ENCODE measurements at places on chromosomes 1 and 21. TPM values are rescaled to one million over a fixed set of nuclear protein-coding genes. Genes with fewer than 3 reads are reported as not detected.

PITHD1 gene
- 61.7 TPM for total RNA-seq

PROK1 gene
- total RNA-seq, result not detected

GRCh38 chr1:205948886-205949285 is 5.6 kb upstream of the SLC26A9 start:
- no peak for DNase-seq

GRCh38 chr1:175208773-175209492 is 16.4 kb upstream of the KIAA0040 start:
- DNase-seq, result peak; percentile 62

VTCN1 gene
- total RNA-seq, result not detected

TNFRSF14 gene
- total RNA-seq, result 76.2 TPM

- DNase-seq, result no peak
Observed at GRCh38 chr1:78864175-78864574, 142.4 kb downstream of the ADGRL4 start.

DNA sequence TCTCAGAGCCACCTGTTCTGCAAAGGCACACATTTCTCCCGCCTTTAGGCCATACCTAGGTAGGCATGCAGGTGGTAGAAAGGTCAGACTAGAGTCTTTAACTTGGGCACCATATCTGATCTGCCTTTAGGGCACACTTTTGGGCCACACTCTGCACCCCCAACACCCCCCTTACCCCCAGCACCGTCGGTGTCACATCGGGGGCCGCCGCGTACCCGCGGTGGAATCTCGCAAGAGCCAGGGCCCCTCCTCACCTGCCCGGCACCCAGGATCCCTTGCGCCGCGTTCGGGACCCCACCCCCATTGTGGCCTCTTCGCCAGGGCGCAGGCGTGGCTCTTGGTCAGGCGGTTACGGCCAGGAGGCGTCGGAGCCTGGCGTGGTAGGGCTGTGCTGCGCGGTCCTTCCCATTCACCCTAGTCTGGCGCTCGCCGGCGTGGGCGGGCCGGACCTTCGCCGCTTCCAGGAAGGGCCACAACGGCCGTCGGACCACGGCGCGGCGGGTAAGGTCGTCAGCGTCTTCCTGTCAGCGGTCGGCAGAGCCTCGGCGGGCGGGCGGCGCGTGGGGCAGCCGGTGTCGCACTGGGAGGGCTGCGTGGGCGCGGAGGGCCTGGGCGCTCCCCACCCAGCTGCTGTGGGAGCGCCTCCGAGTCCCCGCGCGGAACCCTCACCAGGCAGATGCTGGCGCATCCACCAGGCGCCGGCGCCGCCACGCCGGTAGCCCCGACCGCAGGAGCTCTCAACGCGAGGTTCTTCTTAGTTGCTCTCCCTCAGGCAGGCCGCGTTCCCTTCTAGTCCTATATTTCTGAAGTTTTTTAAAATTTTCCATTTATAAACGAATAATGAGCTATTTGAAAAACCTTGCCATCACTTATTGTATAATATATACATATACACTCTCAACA is at the start of gene DNAH14:
TSS of gene DNAH14 (plus strand) at position 341 of the 903 bp plus-strand sequence. CDS start 23,028 bp downstream, outside the sequence.
- no peak for DNase-seq

DNA sequence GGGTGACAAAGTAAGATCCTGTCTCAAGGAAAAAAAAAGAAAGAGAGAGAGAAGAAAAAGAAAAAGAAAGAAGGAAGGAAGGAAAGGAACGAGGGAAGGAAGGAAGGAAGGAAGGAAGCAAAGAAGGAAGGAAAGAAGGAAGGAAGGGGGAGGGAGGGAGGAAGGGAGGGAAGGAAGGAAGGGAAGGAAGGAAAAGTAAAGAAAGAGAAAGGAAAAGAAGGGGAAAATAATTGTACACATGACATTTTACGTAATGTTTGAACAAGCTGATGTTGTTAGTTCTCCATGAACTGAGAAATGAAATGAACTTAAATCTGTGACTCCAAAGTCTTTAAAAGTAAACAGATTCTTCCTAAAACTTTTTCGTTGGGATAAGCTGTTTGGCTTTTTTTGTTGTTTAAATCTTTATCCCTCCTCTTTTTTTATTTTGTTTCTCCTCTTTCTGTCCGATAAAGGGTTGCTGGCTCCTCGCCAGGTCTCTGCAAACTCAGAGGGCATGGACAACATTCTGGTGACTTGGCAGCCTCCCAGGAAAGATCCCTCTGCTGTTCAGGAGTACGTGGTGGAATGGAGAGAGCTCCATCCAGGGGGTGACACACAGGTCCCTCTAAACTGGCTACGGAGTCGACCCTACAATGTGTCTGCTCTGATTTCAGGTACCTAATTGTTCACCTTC is 59.8 kb downstream of the IL12RB2 start:
- DNase-seq, result no peak

DNA sequence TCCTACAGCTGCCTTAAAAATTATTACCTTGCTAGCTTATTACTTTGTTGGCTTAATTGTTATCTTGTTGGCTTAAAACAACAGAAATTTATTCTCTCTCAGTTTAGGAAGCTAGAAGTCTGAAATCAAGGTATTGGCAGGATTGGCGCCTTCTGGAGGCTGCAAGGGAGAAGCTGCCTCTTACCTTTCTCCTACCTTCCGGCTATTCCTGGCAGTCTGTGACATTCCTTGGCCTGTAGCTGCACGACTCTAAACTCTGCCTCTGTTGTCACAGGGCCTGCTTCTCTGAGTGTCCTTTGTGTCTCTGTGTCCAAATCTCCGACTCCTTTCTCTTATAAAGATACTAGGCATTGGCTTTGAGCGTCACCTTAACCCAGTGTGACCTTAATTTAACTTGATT is 579.9 kb upstream of the B3GALT2 start:
- no peak for DNase-seq

DNA sequence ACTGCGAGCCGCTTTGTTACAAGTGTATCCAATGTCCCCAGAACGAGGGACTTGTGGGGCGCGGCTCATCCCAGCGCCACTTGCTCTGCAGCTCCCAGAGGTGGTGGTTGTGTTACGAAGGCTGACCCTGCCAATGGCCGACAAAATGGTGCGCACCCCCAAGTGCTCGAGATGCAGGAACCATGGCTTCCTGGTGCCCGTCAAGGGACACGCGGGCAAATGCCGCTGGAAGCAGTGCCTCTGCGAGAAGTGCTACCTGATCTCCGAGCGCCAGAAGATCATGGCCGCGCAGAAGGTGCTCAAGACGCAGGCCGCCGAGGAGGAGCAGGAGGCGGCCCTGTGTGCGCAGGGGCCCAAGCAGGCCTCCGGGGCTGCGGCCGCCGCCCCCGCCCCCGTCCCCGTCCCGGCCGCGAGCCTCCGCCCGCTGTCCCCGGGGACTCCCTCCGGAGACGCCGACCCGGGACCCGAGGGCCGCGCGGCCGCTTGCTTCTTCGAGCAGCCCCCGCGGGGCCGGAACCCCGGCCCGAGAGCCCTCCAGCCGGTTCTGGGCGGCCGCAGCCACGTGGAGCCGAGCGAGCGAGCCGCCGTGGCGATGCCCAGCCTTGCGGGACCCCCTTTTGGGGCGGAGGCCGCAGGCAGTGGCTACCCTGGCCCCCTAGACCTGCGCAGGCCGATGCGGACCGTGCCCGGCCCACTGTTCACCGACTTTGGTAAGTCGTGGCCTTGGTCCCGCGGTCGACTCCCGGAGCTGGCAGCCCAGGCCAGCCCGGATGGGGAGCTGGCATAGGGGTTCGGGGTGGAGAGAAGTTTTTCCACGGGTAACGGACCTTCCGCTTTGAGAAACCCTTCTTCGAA is at the start of gene DMRTB1:
TSS of gene DMRTB1 (plus strand) at position 79 of the 855 bp plus-strand sequence. CDS start at position 134, 55 bp downstream.
- no peak for DNase-seq

DNA sequence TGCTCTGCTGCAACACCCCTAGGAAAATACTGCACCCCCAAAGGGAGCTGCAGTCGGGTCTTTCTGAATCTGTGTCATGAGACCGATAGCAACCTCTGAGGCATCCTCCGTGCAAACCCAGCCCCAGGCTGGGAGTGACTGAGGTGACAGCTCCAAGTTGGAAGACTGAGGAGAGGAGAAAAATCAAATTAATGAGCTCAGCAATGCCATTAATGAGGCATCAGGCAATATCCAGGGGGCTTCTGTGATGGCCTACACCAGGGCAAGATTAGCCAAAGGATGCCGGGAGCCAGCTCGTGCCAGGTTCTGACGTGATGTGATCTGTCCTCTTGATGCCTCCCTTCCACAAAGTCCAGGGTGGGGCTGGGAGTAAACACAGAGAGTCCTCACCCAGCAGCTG is 30.8 kb upstream of the PSMB2 start:
- DNase-seq, result no peak

GRCh38 chr1:156488566-156489165 is 11.9 kb downstream of the MEF2D start:
- no peak for DNase-seq

DNA sequence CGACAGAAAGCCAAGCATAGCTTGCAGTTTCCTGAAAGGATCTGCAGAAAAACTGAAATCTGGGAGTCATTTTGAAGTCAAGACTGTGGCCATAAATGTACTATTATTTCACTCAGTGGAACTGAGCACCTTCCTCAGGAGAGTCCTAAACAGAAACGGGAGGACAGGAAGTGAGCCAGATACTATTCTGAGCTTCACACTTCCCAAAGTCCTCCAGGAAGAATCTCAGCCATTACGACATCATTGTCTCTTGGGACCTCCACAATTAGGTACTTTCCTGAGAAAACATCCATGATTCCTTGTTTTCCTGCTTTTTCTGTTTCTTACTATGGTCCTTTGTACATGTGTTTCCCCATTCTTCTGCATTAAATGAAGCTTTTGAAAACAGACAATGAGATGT is 299.2 kb upstream of the USP25 start:
- DNase-seq, result no peak

DNA sequence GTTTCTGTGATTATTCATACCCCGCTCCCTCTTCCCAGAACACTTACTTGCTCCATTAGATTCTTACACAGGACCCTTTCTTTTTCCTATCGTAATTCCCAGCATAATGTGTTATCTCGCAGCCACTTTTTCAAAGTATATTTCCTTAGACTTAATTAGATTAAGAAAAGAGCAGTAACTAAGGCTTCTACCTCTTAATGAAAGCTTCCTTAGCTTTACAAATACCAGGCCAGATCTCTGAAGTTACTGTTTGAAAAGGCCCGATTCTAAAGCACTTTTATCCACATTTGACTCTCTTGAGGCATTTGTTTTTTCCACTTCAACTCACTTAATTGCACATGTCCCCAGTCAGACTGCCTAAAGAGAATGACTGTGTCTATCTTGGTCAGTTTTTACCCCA is 1264.3 kb upstream of the ADGRL2 start:
- DNase-seq, result no peak

DNA sequence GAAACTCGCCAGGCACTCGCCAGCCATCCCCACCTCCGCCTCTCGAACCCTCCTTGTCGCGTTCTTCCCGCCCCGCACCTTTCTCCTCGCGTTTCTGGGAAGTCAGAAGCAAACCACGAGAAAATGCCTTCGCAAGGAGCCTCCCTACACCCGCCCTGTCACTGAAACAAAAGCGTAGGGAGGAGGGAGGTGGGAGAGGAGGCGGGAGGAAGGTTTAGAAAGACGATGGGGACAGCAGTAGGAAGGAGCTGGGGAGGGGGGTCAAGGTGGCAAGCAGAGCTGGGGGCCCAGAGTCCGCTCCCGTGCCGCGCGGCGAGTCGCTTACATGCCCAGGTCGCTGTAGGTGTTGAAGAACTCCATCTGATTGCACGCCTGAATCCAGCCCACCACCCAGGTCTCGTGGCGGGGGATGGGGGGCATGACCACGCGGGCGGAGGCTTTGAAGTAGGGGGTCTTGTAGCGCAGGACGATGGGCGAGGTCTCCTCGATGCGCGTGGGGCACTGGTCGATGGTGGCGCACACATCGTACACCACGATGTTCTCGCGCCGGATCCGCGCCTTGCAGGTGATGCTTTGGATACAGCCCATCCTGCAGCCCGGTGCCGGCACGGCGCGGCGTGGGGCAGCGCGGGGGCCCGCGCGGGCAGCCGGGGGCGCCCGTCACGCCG is 1.0 kb downstream of the FAM78B start:
- no peak for DNase-seq

PTPRU gene
- total RNA-seq, result 1.5 TPM

DMRTA2 gene
- not detected for total RNA-seq

GRCh38 chr1:168190403-168190802 is 11.6 kb downstream of the TIPRL start:
- DNase-seq, result no peak

DNA sequence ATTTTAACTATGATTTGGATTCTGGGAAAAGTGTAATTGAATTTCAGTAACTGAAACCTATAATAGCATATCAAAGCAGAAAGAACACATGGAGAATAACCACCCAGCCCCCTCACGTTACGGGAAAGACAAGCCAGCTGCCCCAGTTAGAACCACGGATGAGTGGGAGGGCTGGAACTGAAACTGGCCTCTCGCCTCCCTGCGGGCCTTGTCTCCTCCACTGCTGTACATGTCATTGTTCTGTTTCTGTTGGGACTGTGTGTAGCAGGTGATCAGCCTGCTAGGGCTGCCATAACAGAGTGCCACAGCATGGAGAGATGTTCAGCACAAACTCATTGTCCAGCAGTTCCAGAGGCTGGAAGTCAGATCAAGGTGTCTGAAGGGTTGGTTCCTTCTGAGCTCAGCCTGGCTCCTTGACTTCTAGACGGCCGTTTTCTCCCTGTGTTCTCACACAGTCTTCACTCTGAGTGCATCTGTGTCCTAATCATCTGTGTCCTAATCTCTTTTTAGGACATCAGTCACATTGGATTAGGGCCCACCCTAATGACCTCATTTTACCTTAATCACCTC is 52.4 kb downstream of the MAP3K21 start:
- DNase-seq, result no peak

TBX19 gene
- total RNA-seq, result 1.1 TPM

IGSF3 gene
- 18.0 TPM for total RNA-seq

- no peak for DNase-seq
Observed at GRCh38 chr1:96525657-96526557, 195.7 kb upstream of the PTBP2 start.

MR1 gene
- total RNA-seq, result 26.3 TPM

DNA sequence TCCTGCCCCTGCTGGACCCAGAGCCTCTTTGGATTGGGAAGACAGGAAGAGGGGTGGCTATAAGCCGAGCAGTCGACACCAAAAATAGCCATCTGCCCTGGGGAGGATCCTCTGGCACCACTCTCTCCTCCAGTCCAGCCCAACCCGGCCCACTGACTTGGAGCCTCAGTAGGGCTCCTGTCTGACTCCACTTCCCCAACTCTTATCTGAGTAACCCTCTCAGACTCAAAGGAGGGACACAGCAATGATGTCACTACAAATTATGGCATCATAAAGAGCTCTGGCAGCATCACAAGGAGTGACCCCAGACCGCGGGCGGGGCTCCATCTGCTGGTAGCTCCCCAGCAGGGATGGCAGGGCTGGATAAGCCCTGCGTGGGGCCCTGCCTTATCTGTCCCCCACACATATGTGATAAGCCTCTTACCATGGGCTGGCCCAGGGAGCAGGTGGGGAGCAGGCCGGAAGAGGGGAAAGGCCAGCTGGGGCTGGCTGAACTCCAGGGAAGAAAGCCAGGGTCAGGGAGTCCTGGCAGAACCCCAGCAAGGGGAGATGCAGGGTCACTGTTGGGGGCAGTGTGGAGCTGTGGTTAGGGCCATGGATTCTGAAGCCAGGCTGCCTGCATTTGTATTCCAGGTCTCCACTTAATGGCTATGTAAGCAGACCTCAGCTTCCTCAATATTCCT is 4.6 kb upstream of the SLC6A9 start:
- no peak for DNase-seq

- no peak for DNase-seq
Observed at GRCh38 chr1:111770916-111771315, 15.2 kb downstream of the DDX20 start.

- DNase-seq, result no peak
Observed at GRCh38 chr1:45134461-45134873, 71.9 kb downstream of the ZSWIM5 start.

- DNase-seq, result no peak
Observed at GRCh38 chr1:32636914-32637645, 13.3 kb downstream of the ZBTB8OS start.

GRCh38 chr1:88275259-88275862 is 408.7 kb upstream of the PKN2 start:
- no peak for DNase-seq

GRCh38 chr21:17264182-17264581 is 248.7 kb upstream of the CXADR start:
- DNase-seq, result no peak

Data from GM12878 (cell line).